Suppressor macrophage treated with lipopolysaccharide for 4 hours (primary cell): ENCODE measurements at places on chromosomes 1 and 21.
A peak's percentile ranks its signal among the peaks of the same experiment; 100 is the strongest.

- no peak for DNase-seq
These were observed 4.3 kb upstream of the KTI12 start for GRCh38 chr1:52037909-52038308.

DNA sequence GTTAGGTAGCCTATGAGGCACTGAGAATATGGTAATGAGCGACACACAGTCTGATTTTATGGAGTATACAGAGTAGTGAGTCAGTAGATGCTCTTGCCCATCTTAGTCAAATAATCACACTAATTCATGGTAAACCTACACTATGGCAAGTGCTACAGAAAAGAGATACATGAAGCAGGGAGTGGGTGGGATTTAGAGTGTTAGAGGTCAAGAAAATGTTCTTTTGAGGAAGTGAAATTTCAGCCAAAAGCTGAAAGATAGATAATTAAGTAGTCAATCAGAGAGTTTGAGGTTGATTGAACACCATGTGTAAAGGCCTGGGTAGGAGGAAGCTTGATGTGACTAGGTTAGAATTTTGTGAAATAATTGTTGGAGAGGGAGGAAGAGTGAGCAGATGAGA, 14.7 kb downstream of the MDM4 start:
- peak; percentile 53 for DNase-seq

DNA sequence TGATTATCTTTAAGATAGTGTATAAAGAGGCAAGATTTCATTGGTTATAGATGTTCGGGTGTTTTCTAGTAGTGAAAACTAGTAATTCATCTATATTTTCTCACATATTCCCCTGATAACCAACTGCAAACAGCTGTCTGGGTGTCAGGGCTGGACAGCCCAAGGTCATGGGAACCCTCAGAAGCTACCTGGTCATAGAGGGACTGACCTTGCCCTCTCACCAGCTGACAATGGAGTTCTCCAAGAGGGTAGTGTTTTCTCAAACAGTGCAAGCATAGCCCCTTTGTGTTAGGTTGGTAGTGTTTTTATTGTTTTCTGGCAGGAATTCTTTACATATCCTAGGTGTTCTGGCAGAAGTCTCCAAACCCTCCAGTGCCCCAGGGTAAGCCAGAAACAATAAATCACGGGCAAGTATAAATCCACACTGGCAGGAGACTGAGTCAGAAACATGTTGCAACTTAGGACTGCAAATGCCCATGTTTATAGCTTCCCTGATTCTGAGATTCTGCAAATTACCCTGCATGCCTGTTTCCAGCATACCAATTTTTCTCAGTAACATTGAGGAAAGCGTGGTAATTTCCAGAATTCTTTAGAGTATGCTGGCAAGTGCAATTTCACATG, 82.8 kb upstream of the ATP1A1 start:
- DNase-seq = no peak

DNA sequence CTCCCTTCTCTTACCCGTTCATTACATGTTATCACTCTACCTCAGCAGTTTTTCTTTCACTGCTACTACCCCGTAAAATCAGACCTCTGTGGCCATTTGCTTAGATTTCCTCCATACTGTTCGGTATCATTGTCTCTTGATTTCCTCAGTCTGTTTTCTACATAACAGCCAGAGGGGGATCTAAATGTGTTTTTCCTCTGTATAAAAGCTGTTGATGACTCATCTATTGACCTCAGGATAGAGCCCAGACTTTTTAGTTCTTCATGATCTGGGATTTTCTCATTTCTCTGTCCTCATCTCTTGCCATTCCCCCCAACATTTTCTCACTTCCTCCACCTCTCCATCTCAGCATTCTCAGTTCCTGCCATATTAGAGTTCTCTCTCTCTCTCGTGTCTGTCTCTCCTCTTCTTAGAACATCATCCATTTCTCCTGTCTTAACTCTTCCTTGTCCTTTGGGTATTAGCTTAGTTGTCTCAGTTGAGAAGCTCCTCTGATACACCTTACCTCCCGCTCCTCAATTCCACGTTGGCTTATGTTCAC, 10.5 kb downstream of the OTUD3 start:
- DNase-seq = no peak

DNA sequence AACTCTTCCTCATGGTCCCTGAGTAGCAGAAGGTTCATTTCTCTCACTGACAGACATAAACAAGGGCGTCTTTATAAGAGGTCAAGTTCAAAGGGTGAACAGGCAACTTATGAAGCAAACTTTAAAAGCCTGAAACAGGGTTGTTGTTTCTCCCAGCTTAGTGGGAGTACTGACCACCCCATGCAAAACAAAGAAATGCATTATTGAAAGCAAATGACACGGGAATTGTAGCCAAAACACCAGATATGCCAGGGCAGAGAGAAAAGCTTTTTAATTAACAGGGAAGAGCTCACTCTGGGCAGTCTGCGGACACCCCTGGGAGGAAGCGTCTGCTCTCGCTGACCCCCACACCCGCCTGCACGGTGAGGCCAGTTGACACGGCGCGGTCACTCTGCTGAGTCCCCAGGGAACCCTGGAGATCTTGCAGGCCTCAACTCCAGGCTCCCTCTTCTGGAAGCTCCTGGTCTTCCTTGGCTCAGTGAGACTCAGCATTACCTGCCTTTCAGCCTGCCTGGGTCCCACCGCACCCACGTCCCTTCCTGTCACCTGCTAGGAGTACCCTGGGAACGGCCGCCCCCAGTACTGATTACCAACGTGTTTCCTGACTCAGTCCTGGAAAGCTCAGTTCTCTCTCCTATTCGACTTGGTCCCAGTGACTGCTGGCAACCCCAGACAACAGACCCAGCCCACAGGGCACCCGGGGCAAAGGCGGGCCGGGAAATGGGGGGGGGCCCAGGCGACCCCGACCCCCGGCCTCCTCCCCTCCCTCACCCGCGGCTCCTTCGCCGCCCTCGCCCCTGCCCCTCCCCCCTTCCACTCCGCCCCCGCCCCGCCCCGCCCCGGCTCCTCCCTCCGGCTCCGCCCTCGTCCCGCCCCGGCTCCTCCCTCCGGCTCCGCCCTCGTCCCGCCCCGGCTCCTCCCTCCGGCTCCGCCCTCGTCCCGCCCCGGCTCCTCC, 972 bp downstream of the CFAP410 start:
- DNase-seq = no peak

DNA sequence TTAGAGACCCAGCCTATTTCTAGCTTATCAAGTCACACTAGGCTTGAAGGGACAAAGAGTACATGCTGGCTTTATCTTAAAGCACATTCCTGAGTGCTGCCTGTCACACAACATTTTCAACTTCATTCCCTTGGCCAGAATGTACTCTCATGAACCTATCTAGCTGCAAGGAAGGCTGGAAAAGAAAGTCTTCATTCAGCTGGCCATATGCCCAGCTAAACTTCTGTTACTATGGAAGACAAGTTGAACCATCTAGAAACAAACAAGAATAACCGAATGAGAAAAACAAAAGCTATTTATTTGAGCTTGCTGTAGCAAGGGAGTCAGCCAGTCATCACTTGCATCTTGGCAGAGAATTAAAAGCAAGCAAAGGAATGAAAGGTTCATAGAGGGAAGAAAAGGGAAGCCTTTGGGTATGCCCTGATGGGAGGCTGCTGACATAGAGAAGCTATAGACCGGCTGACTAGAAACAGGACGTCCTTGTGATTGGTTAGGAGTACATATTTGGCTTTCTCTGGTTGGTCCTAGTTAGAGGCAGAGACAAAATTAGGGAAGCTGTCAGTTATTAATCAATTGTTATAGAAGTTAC, 108.4 kb downstream of the NEK7 start:
- no peak for DNase-seq

GRCh38 chr1:229310833-229311232, 32.0 kb downstream of the CCSAP start:
- no peak for DNase-seq

GRCh38 chr1:186536273-186536890, 75.5 kb upstream of the PDC start:
- DNase-seq = peak; percentile 64

- peak; percentile 38 for DNase-seq
These were observed 1.1 kb upstream of the COA6 start for GRCh38 chr1:234372011-234372757.

- no peak for DNase-seq
These were observed 53.5 kb downstream of the CD34 start for GRCh38 chr1:207857447-207857846.

- DNase-seq = peak; percentile 81
These were observed 30.6 kb upstream of the CTPS1 start for GRCh38 chr1:40948741-40949443.
